Stimulated activated CD4-positive, alpha-beta T cell treated with anti-CD3 and anti-CD28 coated beads, Interleukin-1b, Interleukin-23, amount 100 ng/mL, for 1 hour (primary cell): ENCODE measurements at places on chromosomes 6 and 20.

DNA sequence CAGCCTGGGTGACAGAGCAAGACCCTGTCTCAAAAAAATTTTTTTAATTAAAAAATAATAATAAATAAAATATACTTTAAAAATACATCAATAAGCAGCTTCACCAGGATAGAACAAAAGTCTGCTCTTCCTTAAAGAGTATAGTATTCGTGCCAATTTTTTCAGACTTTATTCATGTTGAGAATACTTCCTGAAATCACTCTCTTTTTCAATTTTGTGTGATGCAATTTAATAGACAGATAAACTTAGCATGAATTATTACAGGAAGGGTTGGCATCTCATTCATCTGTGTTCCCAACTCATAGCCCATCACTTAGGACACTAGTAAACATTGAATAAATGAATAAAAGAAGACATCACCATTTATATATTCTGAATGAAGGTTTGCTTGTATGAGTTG lies 52.4 kb downstream of the IPCEF1 start:
- no peak for DNase-seq

DNA sequence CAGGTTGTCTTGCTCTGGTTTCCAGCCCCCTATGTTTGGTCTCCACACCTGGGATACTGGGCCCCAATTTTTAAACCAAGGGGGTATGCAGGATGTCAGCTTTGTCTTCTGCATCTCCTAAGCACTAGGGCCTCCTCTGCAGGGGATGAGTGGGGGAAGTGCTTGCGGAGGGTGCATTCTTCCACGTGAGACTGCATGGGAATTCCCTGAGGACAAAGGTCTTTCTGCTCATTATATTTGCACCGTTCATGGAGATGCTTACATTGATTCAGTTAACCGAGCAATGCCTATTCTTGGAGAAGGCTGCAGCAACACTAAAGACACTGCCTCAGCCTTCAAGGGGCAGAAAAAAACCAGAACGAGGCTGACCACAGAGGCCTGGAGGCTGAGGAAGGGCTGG lies 45.4 kb downstream of the RAB44 start:
- no peak for DNase-seq

- no peak for DNase-seq
These were observed 194.1 kb downstream of the SYNDIG1 start for GRCh38 chr20:24663496-24663895.

- DNase-seq, result no peak
These were observed 42.8 kb downstream of the C6orf118 start for GRCh38 chr6:165266621-165267020.

- no peak for DNase-seq
These were observed 8.6 kb downstream of the SNPH start for GRCh38 chr20:1274485-1275311.

DNA sequence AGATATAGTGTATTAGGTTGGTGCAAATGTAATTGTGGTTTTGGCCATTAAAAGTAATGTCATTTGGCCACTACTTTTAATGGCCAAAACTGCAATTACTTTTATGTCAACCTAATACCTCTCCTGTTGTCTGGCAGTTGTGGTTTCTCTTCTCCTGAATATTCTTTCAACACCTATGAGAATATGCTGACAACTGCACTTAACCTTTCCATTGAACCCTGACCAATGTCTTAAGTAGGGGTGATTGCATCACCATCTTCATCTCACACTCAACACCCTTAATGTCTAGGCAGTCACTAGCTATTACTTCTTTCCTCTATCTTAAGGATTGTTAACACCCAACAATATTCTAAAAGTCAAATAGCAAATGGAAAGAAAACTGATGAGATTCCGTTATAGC lies 200.5 kb upstream of the HSF2 start:
- no peak for DNase-seq

GRCh38 chr20:9243986-9244385 lies 175.1 kb downstream of the PLCB4 start:
- DNase-seq, result no peak

GRCh38 chr6:19311786-19312185 lies 525.4 kb upstream of the ID4 start:
- DNase-seq, result no peak

DNA sequence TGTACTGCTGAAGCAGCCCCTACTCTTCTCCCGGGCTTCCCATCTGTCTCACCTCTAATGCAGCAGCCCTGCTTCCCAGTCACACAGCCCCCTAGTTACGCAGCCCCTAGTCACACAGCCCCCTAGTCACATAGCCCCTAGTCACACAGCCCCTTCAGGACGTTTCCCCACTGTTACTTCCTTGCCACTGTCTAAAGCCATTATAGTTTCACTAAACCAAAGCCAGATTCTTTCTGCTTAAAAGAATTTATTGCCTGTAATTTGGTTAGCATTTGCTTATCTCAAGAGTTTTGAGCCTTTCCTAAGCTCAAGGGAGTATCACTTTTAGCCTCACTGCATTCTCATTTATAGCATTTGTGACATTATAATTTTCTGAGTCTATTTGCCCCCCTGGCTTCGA lies 127.9 kb downstream of the LMBRD1 start:
- DNase-seq, result no peak

DNA sequence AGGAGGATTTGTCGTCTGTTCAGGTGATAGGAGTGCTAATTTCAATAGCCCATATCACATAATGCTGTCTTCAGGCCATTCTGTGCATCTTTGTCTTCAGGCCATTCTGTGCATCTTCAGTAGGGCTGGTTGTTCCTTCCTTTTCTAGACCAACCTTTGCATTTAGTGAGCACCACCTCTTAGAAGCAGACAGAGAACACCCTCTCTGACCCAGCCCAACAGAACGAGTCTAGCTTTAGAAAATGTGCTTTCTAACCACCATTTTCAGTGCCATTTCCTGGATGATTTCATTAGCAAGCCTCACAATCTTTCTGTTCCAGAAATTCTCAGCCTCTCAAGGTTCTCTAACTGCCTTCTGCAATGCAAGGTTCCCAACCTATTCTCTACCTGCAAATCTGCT lies 215.3 kb upstream of the KCNQ5 start:
- DNase-seq, result no peak

- DNase-seq, result no peak
These were observed 6.0 kb downstream of the CST7 start for GRCh38 chr20:24955045-24955444.

GRCh38 chr6:111992851-111993250 lies 61.1 kb upstream of the CCN6 start:
- DNase-seq, result no peak

- no peak for DNase-seq
These were observed 231.5 kb downstream of the C6orf118 start for GRCh38 chr6:165077876-165078275.

GRCh38 chr6:41937861-41938574 lies 3.6 kb downstream of the CCND3 start:
- no peak for DNase-seq

DNA sequence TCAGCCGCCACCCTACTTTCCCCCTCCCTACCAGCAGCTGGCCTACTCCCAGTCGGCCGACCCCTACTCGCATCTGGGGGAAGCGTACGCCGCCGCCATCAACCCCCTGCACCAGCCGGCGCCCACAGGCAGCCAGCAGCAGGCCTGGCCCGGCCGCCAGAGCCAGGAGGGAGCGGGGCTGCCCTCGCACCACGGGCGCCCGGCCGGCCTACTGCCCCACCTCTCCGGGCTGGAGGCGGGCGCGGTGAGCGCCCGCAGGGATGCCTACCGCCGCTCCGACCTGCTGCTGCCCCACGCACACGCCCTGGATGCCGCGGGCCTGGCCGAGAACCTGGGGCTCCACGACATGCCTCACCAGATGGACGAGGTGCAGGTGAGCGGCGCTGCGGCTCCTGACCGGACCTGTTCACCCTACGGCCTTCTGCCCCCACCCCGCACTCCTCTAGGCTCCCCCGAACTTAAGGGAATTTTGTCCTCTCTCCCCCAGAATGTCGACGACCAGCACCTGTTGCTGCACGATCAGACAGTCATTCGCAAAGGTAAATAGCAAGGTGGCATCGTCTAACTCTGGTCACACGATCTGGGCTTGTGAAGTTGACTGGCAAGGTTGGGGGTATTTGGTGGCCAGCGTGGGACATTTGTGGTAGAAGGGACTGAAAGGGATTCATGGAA lies 2.3 kb downstream of the TFAP2C start:
- no peak for DNase-seq
